Anterior cingulate cortex (tissue), 58 donors: ENCODE measurements at places on chromosomes 1 and 21.

DNA sequence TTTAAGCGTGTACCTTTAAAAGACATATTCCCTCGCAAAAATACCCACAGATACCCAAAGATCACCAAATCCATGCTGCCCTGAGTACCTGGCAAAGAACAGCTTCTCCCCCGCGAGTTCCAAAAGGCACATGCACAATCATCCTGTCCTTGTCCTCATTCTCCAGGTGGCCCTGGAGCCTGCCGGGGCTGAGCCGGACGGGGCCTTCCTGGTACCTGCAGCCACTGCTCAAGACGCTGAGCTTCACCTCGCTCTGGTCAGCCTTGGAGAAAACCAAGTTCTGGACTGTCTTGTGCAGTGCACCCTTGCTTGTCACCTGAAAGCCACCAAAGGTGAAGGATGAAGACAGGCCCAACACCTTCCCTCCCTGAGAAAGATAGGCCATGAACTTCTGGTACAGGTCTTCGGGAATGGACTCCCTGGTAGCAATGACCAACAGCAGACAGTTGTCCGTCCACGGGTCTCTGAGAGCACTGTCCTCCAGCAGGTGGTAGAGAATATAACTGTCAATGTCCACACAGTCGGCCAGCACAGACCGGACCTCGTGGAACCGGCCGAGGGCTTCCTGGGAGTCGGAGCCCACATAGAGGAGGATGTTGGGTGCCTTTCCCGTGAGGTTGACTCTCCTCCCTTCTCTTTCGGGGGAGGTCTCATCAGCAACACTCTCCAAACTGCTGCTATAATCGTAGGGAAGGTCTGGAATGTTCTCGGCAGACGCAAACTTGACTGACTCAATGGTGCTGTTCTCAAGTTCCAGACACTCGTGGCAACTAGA lies 29.9 kb downstream of the HLCS start:
- DNase-seq, result no peak

DNA sequence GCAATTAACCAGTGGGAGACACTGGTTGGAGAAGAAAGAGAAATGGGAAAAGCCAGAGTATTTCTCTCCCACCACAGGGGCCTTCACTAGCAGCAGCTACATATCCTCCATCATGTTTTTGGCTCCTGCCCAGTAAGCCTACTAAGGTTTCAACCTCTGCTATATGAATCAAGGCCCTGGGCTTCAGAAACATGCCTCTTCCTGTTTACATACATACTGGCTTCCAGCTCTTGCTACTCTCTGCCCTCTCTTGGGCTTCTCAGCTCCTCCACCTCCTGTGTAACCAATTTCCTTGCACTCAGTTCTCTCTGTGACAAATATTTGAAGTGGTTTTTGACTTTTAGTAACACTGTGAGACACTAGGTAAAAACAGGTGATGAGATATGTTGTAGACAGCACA lies 80.8 kb downstream of the LRRC7 start:
- no peak for DNase-seq

DNA sequence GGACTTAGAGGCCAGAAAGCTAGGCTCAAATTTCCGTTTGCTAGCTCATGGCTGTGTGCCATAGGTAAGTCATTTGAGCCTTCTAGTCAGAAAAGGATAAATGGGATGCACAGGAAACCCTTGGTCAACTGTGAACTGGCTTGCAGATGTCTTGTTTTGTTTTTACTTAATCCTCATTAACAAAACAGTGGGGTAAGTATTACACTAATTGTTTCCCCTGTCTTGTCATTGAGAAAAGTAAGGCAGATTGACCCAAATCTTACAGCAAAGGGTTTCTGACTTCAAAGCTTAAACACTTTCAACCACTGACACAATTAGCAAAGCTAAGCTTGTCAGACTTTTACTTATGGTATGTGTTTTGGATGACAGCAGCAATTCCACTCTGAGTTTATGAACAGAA lies 291.3 kb downstream of the NTNG1 start:
- no peak for DNase-seq

DNA sequence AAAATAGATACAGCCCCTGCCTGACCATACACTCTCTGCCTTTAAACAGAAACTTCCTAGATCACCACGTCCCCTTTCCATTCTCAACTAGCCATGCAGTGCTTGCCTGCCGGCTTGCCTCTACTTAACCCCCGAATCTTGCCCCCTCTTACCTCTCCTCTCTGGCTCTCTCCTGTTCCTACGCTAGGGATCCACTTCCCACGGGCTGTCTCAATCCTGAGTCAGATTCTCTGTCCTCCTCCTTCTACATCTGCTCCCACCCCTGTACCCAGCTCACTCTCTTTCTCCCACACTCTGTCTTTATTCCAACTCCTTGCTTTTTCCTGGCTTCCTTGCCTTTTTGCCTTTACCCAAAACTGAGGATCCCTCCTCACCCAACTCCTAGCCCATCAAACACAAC lies 29.3 kb downstream of the ATF3 start:
- DNase-seq, result no peak

DNA sequence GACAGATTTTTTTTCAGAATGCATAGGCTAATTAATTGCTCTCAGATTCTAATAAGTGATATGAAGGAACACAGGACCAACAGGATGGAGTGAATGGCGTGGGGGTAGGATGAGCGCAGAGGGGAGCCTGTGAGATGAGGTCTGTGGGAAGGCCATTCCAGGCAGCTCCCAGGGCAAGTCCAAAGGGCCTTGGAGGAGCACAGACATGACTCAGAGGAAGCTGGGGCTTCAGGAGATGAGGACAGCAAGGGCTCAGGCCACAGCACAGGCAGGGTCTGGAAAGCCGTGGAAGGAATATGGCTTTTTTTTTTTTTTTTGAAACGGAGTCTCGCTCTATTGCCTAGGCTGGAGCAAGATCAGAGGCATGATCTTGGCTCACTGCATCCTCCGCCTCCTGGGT lies 35.1 kb downstream of the FMN2 start:
- DNase-seq, result no peak

DNA sequence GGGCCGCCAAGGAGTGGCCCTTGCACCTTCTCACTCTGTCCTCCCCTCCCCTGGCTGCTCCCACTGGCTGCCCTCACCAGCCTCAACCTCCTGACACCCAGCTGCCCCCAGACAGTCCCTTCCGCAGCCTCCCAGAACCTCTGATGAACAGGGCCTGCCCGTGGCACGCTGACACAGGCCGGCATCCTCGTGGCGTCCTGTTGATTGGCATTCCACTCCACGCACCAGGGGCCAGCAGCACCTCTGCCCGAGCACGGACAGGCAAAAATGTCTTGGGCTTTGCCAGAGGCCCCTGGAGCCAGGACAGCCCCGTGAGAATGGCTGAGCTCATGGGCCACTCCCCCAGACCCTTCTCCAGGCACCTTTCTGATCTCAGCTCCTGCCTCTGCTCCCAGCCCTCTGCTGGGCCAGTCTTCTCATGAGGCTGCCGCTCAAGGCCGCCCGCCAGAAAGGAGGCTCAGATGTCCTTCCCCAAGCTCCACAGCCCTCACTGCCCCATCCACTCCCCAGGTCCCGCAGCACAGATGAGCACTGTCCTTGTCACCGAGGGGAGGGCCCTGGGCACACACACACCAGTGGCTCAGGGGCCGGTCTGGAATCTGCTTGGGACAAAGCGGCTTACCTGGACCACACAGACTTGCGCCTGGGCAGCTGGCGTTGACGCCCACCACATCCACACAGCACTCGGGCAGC lies 15.8 kb upstream of the RNF223 start:
- DNase-seq, result no peak

DNA sequence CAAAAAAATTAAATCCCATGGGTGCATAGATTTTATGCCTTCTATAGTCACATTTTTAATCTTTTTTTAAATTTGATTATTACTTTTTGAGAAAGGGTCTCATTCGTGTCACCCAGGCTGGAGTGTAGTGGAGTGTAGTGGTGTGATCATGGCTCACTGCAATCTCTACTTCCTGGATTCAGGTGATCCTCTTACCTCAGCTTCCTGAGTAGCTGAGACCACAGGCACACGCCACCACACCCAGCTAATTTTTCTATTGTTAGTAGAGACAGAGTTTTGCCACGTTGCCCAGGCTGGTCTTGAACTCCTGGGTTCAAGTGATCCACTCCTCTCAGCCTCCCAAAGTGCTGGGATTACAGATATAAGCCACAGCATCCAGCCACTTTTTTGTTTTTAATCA lies 10.4 kb downstream of the CBR3 start:
- DNase-seq, result no peak

- no peak for DNase-seq
Observed at GRCh38 chr1:42148166-42148565, 5.0 kb upstream of the GUCA2B start.

GRCh38 chr1:16204634-16205333 lies 7.7 kb downstream of the ARHGEF19 start:
- DNase-seq, result no peak

DNA sequence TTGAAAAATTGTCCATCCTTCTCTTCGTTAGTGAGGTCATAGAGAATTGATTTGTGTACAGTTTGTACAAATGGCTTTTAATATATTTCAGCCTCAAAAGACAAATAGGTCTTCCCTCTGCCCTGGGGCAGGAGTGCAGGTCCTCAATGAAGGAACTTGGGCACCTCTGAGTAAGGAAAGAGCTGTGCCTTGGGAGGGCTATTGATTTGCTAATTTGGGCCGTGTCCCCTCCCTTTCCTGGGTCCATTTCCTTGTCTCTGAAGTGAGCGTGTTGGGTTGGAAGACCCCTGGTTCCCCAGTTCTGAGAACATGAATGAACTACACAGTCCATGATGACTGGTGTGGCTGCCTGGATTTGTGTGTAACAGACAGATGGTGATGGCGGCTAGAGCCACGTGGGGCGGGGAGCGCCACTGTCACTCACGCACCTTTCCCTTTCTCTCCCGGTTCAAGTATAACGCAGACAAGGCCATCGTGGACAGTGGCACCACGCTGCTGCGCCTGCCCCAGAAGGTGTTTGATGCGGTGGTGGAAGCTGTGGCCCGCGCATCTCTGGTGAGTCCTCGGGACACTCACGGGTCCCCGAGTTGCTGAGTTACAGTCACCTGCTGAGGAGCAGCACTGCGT lies 71.0 kb upstream of the FAM3B start:
- DNase-seq, result no peak

DNA sequence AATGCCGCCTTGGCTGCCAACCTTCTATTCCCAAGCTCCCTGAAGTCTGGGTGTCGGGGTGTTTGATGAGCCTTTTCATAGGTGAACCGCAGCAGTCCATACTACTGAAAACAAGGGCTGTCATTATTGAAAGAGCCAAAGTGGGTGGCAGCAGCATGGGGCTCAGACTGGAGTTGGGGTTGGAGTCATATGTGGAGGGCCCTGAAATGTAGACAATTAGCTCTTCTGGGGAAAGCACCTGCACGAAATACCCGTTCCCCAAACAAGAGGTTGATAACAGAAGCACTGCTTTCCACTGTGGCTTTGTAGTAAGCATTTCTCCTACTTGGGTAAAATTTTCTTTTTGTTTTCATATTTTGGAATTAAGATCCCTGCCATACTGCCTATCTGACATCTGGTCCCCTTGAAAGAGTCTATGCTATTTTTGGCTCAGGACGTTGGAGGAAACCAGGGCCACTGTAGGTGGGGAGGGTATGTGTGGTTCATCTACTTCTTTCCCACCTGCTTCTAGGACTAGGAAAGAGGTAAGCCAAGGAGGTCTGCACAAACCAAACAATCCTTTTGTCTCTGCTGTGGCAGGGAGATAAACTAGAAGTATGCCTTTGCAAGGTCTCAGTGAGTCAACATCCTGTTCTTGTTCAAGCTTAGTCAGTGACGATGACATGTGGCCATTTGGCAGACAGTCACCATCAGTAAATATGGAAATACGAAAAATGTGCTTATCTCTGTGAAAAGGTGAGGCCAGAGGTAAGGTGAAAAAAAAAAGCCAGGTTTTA lies 197.0 kb upstream of the UBE2U start:
- no peak for DNase-seq

DNA sequence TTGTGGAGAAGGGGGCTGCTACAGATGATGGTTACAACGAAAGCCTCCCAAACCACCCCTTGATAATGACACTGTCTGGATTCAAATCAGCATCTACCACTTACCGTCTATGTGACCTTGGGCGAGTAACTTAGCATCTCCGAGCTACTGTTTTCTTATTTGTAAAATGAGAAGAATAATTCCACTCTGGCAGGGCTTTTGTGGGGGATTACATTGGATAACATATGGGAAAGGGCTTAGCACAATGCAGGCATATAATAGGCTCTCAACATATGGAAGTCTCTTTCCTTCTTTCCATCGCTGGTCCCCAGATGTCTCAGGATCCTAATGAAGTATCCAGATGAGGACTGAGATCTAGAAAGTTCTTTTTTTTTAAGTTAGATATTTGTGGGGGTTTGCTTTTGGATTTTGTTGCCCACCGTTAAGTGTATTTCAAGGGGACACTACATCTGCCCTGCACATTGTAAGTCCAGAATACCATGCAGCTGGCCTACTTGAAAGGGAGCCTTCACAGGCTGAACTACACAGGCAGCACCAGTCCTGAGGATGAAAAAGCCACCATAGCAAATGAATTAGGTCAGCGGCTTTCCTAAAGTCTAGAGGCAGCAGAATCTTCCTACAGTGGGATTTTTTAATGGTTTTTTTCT lies 172.2 kb upstream of the IRF2BP2 start:
- DNase-seq, result no peak

GRCh38 chr1:205354259-205355074 lies 2.3 kb downstream of the KLHDC8A start:
- no peak for DNase-seq

GRCh38 chr1:19384113-19384512 lies 72.0 kb downstream of the SLC66A1 start:
- DNase-seq, result no peak

DNA sequence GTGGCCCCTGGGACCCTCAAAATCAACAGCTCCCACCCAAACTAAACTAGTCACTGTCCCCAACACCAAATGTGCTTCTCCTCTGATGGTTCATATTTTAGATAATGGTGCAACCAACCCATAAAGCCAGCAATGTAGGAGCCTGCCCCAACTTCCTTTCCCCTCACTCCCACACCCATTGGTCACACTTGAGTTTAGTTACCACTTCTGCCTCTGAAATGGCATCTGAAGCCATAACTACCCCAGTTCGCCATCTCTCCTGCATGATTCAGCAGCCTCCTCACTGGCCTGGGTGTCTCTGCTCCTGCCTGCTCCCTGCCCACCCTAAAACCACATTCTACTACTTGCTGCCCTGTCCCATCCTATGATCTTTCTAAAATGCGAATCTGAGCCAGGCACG lies 3.4 kb upstream of the CDCP2 start:
- no peak for DNase-seq

DNA sequence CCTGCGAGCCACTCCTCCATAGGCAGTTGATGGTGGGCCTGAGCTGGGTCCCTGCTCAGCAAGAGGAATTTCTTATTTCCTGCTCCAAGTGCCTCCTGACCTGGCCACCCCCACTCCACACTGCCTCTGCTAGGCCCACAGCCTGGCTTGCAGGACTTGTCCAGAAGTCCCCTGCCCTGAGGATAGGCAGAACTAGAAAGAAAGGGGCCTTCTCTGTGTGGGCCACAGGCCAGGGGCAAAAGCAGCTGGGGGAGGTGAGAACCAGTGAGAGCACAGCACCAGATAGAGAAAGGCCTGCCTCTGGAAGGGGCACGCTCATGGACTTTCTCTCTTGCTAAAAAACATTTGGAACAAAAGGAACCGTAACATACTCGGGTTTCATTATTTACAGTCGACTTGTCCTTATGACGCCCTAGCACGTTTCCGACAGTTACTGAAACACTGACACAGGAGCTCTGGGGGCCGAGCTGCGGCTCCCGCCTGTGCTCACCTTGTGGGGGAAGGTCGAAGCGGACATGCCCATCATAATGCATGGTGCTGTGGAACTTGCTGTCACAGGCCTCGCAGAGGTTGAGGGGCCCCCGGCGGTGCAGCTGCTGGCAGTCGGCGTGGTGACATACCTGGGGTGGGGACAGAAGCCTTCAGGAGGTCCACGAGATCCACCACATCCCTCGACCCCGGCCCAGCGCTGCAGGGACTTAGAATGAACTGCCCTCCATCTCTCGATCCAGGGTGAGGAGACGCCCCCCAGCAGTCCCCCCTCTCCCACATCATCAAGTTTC lies 11.3 kb upstream of the TNFRSF25 start:
- no peak for DNase-seq
